Fibroblast of villous mesenchyme (primary cell): ENCODE measurements at places on chromosomes 6 and 20. TPM values are rescaled to one million over a fixed set of nuclear protein-coding genes. Genes with fewer than 3 reads are reported as not detected.

DNA sequence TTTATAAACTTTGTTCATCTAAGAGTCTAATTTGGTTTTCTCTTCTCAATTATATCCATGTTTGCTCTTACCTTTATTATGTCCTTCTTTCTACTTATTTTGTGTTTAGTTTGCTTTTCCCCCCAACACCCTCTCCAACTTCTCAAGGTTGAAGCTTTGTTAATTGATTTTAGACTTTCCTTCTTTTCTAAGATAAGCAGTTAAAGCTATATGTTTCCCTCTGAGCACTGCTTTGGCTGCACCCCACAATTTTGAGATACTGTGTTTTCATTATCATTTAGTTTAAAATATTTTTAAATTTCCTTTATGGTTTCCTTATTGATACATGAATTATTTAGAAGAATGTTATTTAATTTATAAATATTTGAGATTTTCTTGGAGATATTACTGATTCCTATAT, 13.9 kb upstream of the BEND6 start:
- no peak for DNase-seq

DNA sequence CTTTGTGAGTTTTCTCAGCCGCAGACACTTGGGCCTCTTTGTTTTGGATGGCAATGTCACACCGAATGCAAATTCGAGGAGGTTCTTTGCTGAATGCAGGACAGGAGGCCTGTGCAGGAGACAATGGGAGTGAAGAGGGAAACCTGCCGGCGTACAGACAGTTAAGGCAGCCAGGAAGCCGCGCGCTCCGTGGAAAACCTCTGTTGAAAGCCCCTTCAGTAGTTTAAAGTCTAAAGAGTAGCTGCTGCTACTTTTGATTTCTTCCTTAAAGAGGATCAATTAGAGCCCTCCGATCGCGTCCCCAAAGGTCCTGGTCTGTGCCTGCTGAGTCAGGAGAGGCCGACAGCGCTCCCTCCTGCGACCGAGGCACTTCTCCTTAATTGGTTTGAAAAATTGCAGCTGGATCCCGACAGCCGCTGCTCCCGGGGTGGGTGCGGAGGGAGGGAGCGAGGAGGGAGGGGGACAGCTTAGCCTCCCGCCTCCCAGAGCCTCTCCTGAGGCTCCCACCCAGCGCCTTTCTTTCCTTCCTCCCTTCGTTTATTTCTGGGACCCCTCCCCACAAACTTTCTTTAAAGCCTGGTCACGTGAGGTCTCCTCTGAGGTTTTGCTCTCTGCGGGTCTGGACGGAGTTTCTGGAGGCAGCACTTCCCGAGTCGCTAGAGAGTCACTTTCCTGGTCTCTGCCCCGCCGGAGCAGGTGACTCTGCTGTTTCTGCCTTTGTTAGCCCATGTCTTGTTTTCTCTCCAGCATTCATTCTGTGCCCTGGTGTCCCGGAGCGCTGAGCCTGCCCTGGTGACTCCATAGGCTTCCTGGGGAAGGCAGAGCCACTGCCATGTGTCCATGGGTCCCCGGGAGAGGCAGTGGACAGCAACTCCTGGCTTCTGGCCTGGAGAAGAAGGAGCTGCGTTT, 22.3 kb upstream of the RPP40 start:
- DNase-seq = peak; percentile 59

ZNF334 gene
- total RNA-seq = 1.9 and 2.6 TPM in 2 replicates

DEF6 gene
- total RNA-seq = 0.32 and 1.3 TPM in 2 replicates
